ENCODE measurements at places on chromosomes 1 and 21.

GRCh38 chr1:45037456-45037855 lies 25.4 kb downstream of the UROD start:
- DNase-seq = no peak

- DNase-seq = no peak
Measured at GRCh38 chr1:227155004-227155403, 163.3 kb downstream of the CDC42BPA start.

- no peak for DNase-seq
Measured at GRCh38 chr1:41444785-41445184, 39.7 kb downstream of the EDN2 start.

- no peak for DNase-seq
Measured at GRCh38 chr1:178344513-178345091, 152.2 kb downstream of the CLEC20A start.

GRCh38 chr1:225650179-225650578 lies 2.7 kb downstream of the ENAH start:
- DNase-seq = no peak

DNA sequence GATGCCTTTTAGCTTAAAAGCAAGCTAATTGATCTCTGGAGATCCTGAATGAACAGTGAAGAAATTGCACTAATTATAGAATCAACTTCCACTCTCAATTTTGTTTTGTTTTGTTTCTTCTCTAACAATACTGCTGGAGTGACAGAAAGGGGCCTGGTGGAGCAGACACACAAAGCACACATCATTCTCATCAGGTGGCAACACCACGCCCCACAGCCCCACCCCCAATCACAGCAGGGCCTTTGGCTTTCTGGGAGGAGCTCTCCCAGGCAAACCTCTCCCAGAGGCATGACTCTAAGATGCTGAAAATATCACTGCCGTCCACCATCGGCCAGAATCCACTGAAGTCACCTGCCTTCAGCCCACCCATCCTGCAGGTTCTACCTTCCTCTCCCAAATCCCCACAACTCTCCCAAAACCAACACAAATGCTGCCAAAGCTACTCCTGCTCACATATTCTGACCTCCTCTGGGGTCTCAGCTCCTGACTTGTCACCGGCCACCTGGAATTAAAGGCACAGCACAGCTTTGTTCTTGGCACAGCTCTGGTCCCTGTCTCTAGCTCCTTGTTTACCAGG lies 120.7 kb downstream of the GRIK3 start:
- peak; percentile 57 for DNase-seq

- DNase-seq = peak; percentile 88
Measured at GRCh38 chr1:167489571-167490340, 28.6 kb downstream of the CD247 start.

- DNase-seq = no peak
Measured at GRCh38 chr1:173479649-173480048, 2.5 kb downstream of the PRDX6 start.

DNA sequence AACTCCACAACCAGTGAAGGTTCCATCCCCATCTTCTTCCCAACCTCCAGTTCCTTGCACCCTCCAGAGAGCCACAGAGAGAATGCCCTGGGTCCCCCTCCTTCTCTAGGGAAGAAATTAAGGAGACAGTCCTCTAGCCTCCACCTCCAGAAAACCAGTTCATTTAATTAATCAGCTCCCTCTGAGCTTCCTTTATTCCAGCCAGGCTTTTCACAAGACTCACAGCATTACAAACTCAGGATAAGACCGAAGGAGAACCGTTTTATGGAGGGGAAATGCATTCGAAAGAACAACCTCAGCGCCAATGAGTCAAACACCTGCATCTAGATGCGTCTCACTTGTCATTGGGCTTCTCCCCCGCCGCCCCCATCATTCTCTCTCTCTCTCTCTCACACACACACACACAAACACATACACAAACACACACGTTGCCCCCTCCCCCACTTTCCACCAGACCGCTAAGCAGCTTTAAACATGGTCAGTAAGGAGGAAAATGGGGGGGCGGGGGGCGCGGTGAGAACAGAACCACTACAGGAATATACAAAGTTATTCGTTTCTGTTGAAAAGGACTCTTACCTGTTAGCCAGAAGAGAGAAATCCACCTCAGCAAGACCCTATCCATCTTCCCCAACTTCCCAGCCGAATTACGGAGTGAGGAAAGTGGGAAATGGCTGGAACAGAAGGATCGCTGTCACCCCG lies 544 bp downstream of the ILDR2 start:
- no peak for DNase-seq
